ENCODE measurements at places on chromosomes 11 and 22.

DNA sequence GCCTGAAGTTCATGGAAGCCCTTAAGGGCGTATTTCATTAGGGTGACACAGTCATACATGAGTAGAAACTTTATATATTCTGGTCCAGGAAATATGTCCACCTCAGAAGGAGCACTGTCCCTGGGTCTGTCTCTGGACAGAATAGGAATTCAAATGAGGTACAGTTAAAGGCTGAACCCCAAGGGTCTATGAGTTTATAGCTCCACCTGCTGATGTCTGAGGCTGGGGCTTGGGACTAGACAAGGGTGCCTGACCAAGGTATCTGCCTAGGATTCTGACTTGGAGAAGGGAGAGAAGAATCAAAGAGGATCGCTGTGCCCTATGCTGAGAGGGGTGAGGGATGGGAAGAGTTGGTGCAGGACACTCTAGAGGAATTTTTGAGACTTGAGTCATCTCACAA lies 14.9 kb downstream of the HEPHL1 start:
- no peaks in the 10 kb centered on the region for H3K4me1 ChIP-seq
- H3K27me3 ChIP-seq: no peaks in the 10 kb centered on the region
- H3K36me3 ChIP-seq: no peaks in the 10 kb centered on the region
- no peak overlapping the region for H3K27ac ChIP-seq

- DNase-seq: no peak
- no peak overlapping the region for H3K4me3 ChIP-seq
- no peak overlapping the region for H3K27ac ChIP-seq
- H3K36me3 ChIP-seq: no peaks in the 10 kb centered on the region
- H3K27me3 ChIP-seq: peaks cover 25% of the 10 kb centered on the region
These were observed 34.6 kb downstream of the IFT27 start for GRCh38 chr22:36741204-36741793.

- no peak overlapping the region for H3K4me3 ChIP-seq
- no peaks in the 10 kb centered on the region for H3K36me3 ChIP-seq
- no peak overlapping the region for H3K27ac ChIP-seq
- H3K27me3 ChIP-seq: no peaks in the 10 kb centered on the region
- DNase-seq: no peak
These were observed 34.9 kb downstream of the MAPK1 start for GRCh38 chr22:21832291-21833290.

DNA sequence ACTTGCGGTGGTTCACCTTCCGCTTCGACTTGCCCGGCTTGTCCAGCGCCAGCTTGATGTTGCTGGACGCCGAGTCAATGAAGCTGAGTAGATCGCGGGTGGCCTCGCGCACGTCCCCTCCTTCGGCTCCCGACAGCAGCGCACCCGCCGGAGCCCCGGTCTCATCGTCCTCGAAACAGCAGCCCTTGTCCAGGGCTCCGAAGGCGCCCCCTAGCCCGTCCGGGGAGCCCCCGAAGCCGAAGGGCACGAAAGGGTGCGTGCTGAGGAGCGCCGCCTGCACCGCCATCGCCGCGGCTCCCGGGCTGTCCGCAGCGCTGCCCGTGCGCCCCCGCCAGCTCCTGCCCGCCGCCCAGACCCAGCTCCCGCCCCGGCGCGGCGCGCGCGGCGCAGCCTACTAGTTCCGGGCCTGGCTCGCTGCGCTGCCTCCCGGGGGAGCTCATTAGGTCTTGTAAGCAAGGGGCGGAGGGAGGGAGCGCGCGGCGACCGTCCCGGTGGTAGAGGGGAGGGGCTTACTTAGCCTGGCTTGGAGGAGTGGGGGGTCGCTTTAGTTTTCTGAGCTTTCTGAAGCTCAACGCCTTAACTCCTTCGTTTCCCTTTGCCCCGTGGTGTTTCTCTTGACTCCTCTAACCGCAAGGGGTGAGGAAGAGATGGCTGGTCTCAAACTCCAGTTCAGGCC lies at the start of gene FAM181B:
Gene FAM181B, minus strand, starts transcription at position 421 of the 676 bp plus-strand sequence. Its CDS starts 135 bp downstream, at position 286.
- no peaks in the 10 kb centered on the region for H3K36me3 ChIP-seq
- peak; percentile 66 for DNase-seq
- H3K27me3 ChIP-seq: peaks cover 64% of the 10 kb centered on the region
- H3K4me3 ChIP-seq: peak within 1 kb of the TSS; percentile 66
- peaks cover 10% of the 10 kb centered on the region for H3K4me1 ChIP-seq

- no peaks in the 10 kb centered on the region for H3K27me3 ChIP-seq
- H3K36me3 ChIP-seq: no peaks in the 10 kb centered on the region
- H3K27ac ChIP-seq: no peak overlapping the region
- H3K4me1 ChIP-seq: no peaks in the 10 kb centered on the region
- H3K4me3 ChIP-seq: no peak overlapping the region
These were observed 117.3 kb upstream of the POU2AF2 start for GRCh38 chr11:111128076-111128870.

DNA sequence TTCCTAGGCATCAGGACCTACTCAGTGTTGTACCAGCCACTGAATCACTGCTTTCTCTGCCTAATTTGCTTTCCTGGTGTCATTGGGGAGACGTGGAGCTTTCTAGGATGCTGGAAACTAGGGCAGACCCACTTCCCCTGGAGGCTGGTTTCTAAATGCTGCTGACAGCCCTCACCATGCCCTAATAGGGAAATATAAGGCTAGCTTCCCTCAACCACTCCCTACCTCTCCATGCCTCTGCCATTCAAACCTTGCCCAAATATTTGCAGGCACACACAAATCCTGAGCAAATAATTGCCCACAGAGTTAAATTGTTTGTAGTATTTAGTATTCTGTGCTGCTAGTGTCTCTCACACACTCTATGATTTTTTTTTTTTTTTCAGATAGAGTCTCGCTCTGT lies 310.2 kb downstream of the DDX10 start:
- no peaks in the 10 kb centered on the region for H3K36me3 ChIP-seq
- no peak overlapping the region for H3K4me3 ChIP-seq
- DNase-seq: no peak
- H3K4me1 ChIP-seq: no peaks in the 10 kb centered on the region

- H3K36me3 ChIP-seq: no peaks in the 10 kb centered on the region
These were observed 30.6 kb downstream of the EXPH5 start for GRCh38 chr11:108562746-108563581.

- H3K4me1 ChIP-seq: no peaks in the 10 kb centered on the region
- no peak overlapping the region for H3K27ac ChIP-seq
- H3K36me3 ChIP-seq: no peaks in the 10 kb centered on the region
- peaks cover 6% of the 10 kb centered on the region for H3K27me3 ChIP-seq
- H3K4me3 ChIP-seq: no peak overlapping the region
These were observed 100.5 kb upstream of the TIMP3 start for GRCh38 chr22:32701034-32701433.

DNA sequence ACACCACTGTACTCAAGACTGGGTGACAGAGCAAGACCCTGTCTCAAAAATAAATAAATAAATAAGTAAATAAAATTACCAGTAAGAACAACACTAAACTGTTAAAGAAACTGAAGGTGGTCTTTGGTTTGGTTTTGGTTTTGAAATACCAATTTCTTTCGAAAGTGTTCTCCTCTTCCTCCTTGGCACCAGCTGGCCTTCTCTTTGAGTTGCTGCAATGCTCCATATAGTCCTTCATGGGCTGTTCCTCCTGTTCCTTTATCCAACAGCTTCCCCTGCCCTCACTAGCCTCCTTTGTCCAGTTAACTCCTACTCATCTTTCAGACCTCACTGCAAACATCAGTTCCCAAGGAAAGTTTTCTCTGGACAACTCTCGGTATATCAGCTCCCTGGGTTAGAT lies 5.0 kb upstream of the UVRAG start:
- H3K36me3 ChIP-seq: no peaks in the 10 kb centered on the region
- H3K4me3 ChIP-seq: no peak overlapping the region
- no peak overlapping the region for H3K27ac ChIP-seq
- H3K4me1 ChIP-seq: peaks cover 11% of the 10 kb centered on the region
- no peak for DNase-seq

- H3K36me3 ChIP-seq: no peaks in the 10 kb centered on the region
- peak overlapping the region; percentile 21 for H3K4me3 ChIP-seq
- no peaks in the 10 kb centered on the region for H3K27me3 ChIP-seq
- H3K4me1 ChIP-seq: peaks cover 55% of the 10 kb centered on the region
These were observed 7.7 kb downstream of the RIN1 start for GRCh38 chr11:66328302-66329144.

- peaks cover 41% of the 10 kb centered on the region for H3K27me3 ChIP-seq
- H3K4me3 ChIP-seq: no peak overlapping the region
- no peak for DNase-seq
- H3K36me3 ChIP-seq: no peaks in the 10 kb centered on the region
These were observed 20.5 kb downstream of the IGF2 start for GRCh38 chr11:2118677-2119076.

DNA sequence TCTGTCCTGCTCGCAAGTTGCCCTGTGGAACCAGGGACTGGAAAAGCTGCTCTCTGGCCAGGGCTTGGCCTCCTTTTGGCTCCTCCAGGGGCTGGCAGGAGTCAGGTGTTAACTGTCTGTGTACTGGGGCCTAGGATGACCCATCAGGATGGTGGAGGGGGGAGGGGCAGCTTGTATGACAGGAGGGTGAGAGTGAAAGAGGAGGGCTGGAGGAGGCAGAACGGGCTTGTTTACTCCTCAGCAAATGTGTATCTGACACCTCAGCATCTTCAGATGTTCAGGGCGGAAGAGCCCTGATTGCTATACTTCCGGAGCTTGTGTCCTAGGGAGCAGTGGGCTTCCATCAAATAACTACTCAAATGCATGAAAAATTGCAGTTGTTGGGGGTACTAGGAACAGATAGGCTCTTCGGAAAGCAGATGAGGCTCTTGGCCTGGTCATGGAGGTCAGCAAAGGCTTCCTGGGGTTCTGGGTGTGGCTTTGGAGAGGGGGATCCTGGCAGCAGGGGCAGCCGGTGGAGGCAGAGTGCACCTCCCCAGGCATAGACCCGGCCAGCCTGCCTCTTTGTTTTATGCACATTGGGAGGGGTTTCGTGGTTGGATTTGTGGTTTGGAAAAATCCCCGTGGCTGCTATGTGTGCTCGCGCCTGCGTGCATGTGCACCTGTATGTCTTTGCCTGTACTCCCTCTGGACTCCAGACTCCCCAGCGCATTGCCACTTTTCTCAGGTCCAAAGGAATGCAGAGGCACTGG lies 31.2 kb downstream of the CD82 start:
- H3K4me1 ChIP-seq: peaks cover 76% of the 10 kb centered on the region
- no peaks in the 10 kb centered on the region for H3K27me3 ChIP-seq
- peak overlapping the region; percentile 99 for H3K27ac ChIP-seq
- peak; percentile 87 for DNase-seq
- H3K36me3 ChIP-seq: peaks cover 34% of the 10 kb centered on the region

DNA sequence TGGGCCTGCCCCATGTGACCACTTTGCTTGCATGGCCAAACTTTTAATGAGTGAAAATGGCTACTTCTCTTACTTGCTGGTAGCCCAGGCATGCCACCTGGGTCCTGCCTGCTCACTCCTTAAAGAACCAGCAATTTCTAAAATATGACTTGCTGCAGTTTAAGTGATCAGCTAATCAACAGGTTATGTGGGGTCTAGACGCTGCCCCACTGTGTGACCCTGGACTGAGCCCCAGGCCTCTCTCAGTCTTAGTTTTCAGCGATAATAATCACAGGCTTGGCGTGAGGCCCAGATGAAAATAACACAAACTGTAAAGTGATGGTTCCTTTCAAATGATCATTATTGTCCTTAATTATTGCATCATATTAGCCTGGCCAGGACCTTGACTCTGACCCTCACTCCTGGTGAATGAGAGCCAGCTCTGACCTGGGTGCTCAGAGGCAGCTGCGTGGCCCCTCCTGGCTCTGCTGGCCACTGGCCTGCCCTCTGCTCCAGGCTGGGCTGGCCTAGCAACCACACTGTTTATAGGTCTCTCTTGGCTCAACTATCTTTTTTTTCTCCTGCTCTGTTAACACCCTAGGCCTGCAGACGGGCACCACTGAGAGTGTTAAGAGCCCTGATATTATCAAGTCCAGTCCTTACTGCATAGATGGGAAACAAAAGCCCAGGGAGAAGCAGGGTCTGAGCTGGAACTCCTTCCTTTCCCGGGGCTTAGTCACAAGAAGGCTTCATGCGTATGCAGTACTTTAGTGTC lies 89.7 kb downstream of the RRM1 start:
- no peak overlapping the region for H3K27ac ChIP-seq
- DNase-seq: no peak
- peaks cover 26% of the 10 kb centered on the region for H3K4me1 ChIP-seq
- H3K36me3 ChIP-seq: no peaks in the 10 kb centered on the region

DNA sequence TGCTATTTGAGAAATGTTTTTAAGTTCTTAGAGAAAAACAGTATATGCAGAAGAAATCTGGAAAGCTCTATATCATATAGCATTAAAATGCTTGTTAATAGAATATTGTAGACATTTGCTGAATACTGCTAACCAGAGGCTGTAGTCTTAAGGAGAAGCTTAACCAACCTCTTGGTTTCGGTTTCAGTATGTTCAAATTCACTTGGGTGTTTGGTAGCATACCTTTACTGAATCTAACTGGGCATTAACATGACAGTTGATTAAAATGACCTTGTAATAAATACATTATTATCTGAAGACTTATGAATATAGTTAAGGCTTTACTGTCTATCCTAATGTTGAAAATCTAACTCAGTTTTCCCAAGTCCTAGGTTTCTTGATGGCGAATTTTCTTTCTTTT lies 5.4 kb downstream of the PCF11 start:
- peak overlapping the region; percentile 77 for H3K27ac ChIP-seq
- H3K36me3 ChIP-seq: peaks cover 72% of the 10 kb centered on the region
- peak overlapping the region; percentile 42 for H3K4me3 ChIP-seq
- H3K27me3 ChIP-seq: no peaks in the 10 kb centered on the region
- H3K4me1 ChIP-seq: peaks cover 57% of the 10 kb centered on the region
- no peak for DNase-seq

DNA sequence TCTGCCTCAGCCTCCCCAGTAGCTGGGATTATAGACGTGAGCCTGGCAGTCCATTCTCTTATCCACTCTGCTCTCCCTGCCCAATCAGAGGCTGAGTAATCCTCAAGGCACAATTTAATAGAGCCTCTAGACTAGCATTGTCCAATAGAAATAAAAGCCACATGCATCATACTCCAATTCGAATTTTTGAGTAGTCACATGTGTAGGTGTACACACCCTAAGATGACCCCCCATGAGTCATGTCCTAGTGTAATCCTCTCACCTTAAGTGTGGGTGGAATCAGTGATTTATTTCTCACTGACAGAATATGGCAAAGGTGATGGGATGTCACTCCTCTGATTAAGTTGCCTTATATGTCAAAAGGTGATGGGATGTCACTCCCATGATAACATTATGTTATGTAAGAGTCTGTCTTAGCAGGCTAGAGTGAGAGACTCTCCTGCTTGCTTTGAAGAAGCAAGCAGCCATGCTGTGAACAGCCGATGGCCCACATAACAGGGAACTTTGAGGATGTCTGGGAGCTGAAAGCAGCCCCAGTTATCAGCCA lies 61.3 kb downstream of the MN1 start:
- H3K36me3 ChIP-seq: no peaks in the 10 kb centered on the region
- no peak overlapping the region for H3K4me3 ChIP-seq
- no peak for DNase-seq
- no peak overlapping the region for H3K27ac ChIP-seq
- no peaks in the 10 kb centered on the region for H3K4me1 ChIP-seq
- H3K27me3 ChIP-seq: no peaks in the 10 kb centered on the region

- H3K27ac ChIP-seq: no peak overlapping the region
- peaks cover 9% of the 10 kb centered on the region for H3K36me3 ChIP-seq
- DNase-seq: no peak
- no peaks in the 10 kb centered on the region for H3K27me3 ChIP-seq
- H3K4me3 ChIP-seq: no peak overlapping the region
- H3K4me1 ChIP-seq: peaks cover 9% of the 10 kb centered on the region
These were observed 65.8 kb downstream of the MORC2 start for GRCh38 chr22:30902496-30903357.

GRCh38 chr11:104968355-104968855 lies at the start of gene CASP4:
Gene CASP4, minus strand, starts transcription at chr11:104968574. Its CDS starts 49 bp downstream, at chr11:104968525.
- peak within 1 kb of the TSS; percentile 92 for H3K27ac ChIP-seq
- H3K4me1 ChIP-seq: peaks cover 35% of the 10 kb centered on the region
- H3K4me3 ChIP-seq: peak within 1 kb of the TSS; percentile 89
- DNase-seq: no peak
- H3K36me3 ChIP-seq: peaks cover 54% of the 10 kb centered on the region
- H3K27me3 ChIP-seq: no peaks in the 10 kb centered on the region

All from activated naive CD4-positive, alpha-beta T cell treated with anti-CD3 and anti-CD28 coated beads, Interleukin-2, amount 10 ng/mL, durations not matched to agents 7 days and 5 days (primary cell).